ELF-1 (cell line): ENCODE measurements at places on chromosomes 11 and 22.
A peak's percentile ranks its signal among the peaks of the same experiment; 100 is the strongest.

DNA sequence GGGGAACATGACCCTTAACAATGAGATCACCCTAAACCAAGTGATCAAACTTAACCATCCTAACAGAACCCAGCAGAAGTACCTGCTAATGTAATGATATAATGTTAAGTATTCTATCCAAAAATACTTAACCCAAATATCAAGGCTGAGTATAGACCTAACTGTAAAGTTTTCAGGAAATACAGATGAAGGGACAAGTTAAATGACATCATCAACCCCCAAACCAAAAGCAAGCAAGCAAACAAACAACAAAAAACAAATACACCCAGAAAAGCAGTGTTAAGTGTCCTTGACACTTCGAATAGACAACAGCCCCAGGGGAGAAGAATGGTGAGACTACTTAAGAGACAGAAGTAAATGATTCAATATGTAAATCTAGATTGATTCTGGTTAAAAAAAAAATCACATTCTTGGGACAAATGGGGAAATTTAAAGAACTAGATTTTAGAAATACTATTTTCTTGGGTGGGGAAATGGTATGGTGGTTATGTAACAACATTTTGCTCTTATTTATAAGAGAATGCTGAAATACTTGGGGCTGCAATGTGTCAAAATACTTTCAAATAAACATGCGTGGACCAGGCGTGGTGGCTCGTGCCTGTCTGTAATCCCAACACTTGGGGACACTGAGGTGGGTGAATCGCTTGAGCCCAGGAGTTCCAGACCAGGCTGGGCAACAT is 2.5 kb downstream of the CSTF3 start:
- no peak for DNase-seq

DNA sequence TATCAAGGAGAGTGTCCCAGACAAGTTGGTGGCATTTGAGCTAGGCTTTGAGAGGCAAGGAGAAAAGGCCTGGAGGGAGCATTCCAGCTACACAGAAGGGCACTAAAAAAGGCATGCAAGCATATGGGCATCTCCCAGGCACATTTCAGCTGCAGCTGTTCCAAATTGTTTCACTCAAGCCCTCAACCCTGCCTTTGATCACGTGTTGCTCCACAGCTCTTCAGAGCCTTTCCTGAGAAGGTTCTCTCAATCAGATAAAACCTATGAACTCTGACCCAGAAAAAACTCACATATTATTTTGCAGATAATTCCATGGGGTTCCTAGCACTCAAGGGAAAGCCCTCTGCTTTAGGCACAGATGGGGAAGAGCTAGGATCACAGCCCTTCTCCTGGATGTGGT is 24.4 kb upstream of the HSPA8 start:
- DNase-seq, result no peak

GRCh38 chr11:14110629-14111028 is 148.1 kb downstream of the SPON1 start:
- DNase-seq, result no peak

GRCh38 chr11:44620328-44620725 is 54.9 kb downstream of the CD82 start:
- no peak for DNase-seq

- DNase-seq, result no peak
These were observed 784.8 kb downstream of the KCNA4 start for GRCh38 chr11:29231991-29232390.

GRCh38 chr11:86748296-86748695 is 52.0 kb upstream of the PRSS23 start:
- no peak for DNase-seq

DNA sequence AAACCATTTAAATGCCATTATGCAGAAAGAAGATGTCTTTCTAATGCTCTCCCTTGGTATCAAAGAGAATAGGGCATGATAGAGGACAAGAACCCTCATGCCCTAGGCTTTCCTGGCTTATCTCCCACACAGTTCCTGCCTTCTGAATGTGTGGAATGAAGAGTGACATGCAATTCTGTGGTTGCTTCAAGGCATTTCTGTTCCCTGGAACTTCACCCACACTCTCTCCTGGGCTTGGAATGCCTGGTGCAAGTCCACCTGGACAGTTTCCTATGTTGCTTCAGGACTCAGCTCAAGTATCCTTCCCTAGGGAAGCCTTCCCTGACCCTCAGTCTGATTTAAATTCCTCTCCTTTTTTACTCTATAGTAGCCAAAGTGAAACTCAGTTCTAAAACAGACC is 53.8 kb upstream of the DRD2 start:
- peak; percentile 39 for DNase-seq

GRCh38 chr11:11691296-11692151 is 69.7 kb upstream of the GALNT18 start:
- peak; percentile 87 for DNase-seq

DNA sequence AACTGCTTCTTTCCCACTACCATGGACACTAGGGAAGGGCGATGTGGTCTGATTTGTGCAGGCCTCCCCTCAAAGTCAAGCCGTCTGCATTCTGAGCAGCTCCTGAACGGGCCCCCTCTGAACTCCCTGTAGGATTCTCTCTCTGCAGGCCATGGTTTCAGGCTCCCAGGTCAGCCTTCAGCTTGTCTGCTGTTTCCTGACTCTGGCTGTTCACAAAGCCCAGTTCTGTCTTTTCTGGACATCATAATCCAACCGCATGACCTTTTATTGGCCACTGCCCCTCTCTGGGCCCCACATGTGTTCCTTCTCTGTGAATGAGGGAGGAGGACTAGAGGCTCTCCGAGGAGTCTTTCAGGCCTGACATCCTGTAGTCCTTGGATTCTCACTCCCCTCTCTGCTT is 161.0 kb downstream of the FEZ1 start:
- DNase-seq, result no peak

- DNase-seq, result peak; percentile 77
These were observed 2.5 kb upstream of the TTLL8 start for GRCh38 chr22:50060441-50061140.

DNA sequence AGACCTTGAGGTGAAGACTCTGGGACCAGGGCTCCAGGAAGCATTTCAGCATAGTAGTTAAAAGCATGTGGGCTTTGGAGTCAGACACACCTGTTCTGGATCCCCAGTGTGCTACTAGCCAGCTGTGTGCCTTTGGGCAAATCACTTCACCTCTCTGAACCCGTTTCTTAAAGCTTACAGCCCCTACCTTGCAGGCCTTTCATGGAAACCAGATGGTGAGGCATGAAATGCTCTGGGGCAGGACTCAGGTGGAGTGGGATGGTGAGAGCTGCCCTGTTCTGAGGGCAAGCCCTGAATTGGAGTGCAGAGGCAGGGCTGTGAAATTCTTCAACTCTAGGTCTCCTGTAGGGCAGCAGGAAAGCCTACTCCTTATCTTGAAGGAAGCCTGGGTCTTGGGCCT is 10.5 kb downstream of the UCP2 start:
- no peak for DNase-seq

GRCh38 chr22:36955691-36956090 is 42.3 kb downstream of the CSF2RB start:
- DNase-seq, result no peak

DNA sequence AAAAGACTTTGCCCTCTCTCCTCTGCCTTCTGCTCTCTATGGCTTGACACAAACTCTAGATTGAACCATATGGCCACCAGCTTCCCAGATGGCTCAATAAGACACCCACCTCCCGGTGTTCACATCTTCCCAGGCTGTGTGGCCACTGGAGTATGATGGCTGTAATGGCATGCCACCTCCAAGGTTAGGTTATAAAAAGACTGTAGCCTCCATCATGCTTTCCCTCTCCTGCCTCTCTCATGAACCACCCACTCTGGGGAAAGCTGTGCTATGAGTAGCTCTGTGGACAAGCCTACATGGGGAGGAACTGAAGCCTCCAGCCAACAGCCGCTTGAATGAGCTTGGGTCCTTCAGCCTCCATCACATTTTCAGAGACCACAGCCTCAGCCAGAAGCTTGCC is 479.2 kb downstream of the MIAT start:
- no peak for DNase-seq

- no peak for DNase-seq
These were observed 7.7 kb upstream of the DLAT start for GRCh38 chr11:112017538-112017937.

DNA sequence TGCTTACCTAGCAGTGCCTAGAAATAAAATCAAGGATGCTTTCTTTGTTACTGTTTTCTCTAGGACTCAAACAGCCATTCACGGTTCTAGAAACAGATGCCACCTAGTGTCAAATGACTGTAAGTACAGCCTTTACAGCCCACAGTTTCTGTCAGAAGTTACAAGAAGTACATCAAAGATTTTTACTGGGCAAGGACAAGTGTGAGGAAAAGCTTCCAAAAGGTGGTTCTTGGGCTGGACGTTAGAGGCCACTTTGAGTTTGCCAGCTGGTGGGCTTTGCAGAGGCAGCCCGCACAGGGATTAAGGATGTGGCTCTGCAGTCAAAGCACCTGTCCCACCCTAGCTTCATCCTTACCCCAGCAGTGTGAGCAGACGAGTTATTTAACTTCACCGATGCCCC is 6.9 kb downstream of the KMT5B start:
- peak; percentile 63 for DNase-seq

- DNase-seq, result peak; percentile 83
These were observed 2.1 kb downstream of the CERK start for GRCh38 chr22:46735747-46736608.

DNA sequence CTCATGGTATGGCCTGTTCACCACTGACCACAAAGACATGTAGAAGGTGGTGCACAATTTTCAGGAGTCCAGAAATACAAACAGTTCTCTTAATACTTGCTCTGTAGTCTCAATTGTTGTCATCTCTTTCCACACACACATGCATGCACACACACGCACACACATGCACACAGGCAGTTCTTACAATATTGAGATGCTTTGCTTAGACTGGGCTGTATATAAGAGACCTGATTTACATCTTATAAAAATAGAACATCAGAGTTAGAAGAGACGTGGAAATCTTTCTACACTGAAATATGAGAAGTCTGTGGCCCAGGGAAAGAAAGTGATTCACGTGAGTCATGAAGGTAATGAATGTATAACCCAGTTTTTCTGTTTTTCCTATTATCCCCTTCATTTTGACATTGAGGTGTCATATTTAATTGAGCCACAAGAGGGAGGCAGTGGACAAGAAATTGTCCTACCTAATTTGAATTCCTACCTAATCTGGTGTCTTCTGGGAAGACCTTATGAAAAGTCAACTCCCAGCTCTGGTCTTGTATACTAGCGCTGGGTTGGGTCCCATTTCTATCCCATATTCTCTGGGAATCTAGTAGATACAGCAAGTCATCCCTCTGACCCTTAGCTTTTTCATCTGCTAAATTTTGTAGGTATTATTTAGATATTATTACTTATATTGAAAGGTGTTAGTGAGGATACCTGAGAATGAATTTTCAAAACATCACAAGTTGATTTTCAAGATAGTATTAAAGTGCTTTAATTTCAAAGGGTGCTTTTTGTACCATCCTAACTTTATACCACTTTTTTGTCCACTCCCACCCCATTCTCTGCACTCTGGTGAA is 14.9 kb upstream of the MS4A4A start:
- peak; percentile 11 for DNase-seq

- DNase-seq, result no peak
These were observed 117.2 kb upstream of the MTNR1B start for GRCh38 chr11:92852229-92852628.

- no peak for DNase-seq
These were observed 3.4 kb downstream of the AGBL2 start for GRCh38 chr11:47711816-47712215.

DNA sequence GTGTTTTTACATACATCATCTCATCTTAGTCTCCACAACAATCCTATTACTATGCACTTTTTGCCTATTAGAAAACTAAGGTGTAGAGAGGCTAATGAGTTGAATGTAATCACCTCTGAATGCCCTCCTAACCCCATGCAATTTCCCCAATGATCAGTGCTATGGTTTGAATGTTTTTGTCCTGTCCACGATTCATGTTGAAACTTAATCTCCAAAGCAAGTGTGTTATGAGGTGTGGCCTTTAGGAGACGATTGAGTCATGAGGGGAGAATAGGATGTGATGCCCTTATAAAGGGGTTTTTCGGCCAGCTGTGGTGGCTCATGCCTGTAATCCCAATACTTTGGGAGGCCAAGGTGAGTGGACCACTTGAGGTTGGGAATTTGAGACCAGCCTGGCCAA is 2.0 kb upstream of the CCDC73 start:
- no peak for DNase-seq

GRCh38 chr22:40637183-40638150 is 948 bp upstream of the MRTFA start:
- DNase-seq, result no peak

DNA sequence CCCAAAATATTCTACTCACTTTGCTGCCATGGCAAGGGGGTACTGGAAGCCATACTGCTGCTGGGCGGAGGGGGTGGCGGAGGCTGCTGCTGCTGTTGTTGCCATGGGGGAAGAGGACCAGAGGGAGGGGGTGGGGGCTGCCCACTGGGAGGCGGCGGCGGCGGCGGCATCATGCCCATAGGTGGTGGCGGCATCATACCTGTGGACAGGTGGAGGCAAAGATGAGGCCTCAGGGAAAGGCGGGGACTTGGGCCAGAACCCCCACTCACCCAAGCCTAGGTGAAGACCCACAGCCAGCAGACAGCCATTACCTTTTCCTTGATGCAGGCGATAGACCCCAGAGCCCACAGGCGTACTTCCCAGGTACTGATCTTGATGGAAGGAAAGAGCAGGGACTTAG is 7.1 kb upstream of the PYGM start:
- DNase-seq, result no peak

- peak; percentile 87 for DNase-seq
These were observed 251.9 kb downstream of the ST3GAL4 start for GRCh38 chr11:126607374-126607773.

DNA sequence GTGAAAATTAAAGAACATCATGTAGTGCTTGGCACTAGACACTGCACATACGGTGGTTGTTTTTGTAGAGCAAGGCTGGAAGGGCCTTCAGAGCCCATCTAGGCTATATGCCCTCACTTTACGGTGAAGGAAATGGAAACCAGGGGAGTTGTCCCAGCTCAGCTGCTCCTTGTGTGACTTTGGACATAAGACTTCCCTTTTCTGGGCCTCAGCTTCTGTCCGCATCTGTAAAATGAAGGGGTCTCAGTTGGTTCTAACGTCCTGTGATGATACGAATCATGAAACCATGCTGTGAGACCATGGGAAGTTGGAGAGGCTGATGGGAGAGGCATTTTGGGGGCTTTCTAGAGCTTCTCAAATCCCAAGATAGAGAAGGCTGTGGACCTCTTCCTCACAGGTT is 4.7 kb downstream of the KCNE3 start:
- no peak for DNase-seq

DNA sequence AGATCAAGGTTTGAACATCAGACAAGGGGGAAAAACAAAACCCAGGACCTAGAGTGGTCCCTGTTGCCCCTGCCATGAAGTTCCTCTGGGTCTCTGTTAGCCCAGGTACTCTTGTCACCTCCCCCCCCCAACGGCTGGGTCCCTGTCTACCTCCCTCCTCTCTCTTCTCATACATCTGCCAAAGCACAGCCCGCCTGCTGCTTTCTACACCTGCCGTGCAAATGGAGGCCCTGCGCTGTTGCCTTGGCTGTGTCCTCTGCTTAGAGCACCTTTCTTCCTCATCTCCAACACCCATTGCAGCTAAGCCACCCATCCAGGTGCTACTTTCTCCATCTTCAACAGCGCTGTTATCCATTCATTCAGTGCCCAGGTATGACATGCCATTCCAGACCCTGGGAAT is 99.2 kb downstream of the TP53I11 start:
- no peak for DNase-seq

GRCh38 chr22:44217346-44217745 is 36.6 kb downstream of the PARVG start:
- DNase-seq, result no peak
